Heart left ventricle (tissue), 16 donors: ENCODE measurements at places on chromosomes 1 and 21. TPM values are rescaled to one million over a fixed set of nuclear protein-coding genes. Genes with fewer than 3 reads are reported as not detected.

The NBPF4 gene
- not detected for total RNA-seq

GRCh38 chr21:35991131-35991530 lies 69.2 kb downstream of the SETD4 start:
- no peaks in the 10 kb centered on the region for H3K36me3 ChIP-seq
- H3K4me1 ChIP-seq: no peaks in the 10 kb centered on the region
- H3K27ac ChIP-seq: no peak overlapping the region
- H3K27me3 ChIP-seq: peaks cover 31% of the 10 kb centered on the region

DNA sequence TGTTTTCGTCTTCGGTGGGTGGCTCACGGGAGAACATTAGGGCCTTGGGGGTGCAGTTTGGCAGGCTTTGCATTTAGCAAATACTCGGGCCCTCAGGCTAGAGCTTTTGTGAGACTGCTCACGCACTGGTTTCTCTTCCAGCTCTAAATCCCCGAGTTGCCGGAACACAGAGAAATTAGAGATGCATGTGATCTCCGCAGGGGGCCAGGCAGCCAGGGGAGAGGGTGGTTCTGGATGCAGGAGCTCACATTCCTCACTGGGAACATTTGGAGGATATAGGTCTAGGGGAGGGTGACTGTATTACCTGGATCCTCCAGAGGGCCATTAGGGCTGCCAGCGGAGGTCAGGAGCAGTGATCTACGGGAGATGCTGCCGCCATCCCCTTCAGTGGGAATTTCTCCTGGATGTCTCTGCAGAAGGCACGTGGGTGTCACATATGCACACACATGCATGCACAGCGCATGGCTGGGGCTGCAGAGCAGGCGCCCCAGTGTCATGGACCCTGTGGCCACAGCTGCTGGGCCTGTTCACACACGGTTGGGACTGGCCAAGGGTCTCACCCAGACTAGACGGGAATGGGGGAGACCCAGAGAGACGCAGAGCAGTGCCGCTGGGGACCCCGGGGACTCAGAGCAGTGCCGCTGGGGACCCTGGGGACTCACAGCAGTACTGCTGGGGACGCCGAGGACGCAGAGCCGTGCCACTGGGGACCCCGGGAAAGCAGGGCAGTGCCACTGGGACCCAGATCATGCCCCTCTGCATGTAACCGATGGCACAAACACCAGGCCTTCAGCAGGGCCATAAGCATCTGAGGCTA lies 258.7 kb downstream of the CAMTA1 start:
- no peak overlapping the region for H3K27ac ChIP-seq
- no peaks in the 10 kb centered on the region for H3K27me3 ChIP-seq
- no peaks in the 10 kb centered on the region for H3K36me3 ChIP-seq
- DNase-seq: no peak
- H3K4me1 ChIP-seq: no peaks in the 10 kb centered on the region

The ACTN2 gene
- total RNA-seq: 2,928 TPM

- H3K27me3 ChIP-seq: no peaks in the 10 kb centered on the region
- peak overlapping the region; percentile 73 for H3K27ac ChIP-seq
- peak overlapping the region; percentile 25 for H3K4me3 ChIP-seq
- DNase-seq: peak; percentile 54
Measured at GRCh38 chr1:20666146-20666545, 5.0 kb upstream of the DDOST start.

DNA sequence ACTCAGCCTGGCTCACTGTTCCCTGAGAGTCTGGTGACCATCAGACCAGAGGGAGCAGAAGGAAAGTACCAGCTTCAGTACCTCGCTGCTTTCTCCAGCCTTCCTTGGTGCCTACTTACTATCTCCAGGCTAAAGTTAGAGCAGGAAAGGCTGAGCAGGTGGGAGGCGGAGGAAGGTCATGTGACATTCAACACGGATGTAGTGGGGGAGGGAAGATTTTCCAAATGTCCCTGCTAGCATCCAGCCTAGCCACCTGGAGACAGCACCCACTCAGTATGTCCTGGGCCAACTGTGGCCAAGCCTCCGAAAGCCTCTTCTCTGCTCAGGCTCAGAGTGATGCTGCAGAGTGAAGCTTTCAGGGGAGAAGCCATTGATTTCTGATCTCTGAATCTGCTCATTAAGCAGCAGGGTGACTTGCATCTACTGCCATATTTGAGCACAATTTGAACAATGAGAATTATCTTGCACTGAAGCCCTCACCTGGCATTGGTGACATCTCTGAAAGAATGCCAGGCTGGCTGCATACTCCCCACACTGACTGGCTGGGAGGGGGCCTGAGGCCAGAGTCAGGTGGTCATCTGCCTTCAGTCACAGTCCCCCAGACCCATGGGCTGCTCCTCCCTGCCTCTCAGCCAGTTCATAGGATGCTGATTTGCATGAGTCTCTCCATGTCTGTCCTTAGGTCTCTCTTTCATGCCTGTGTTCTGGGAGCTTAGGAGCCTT lies 86.2 kb downstream of the KCND3 start:
- H3K27me3 ChIP-seq: no peaks in the 10 kb centered on the region
- H3K4me3 ChIP-seq: no peak overlapping the region
- peaks cover 3% of the 10 kb centered on the region for H3K4me1 ChIP-seq
- DNase-seq: no peak
- no peak overlapping the region for H3K27ac ChIP-seq

- no peaks in the 10 kb centered on the region for H3K4me1 ChIP-seq
- no peaks in the 10 kb centered on the region for H3K36me3 ChIP-seq
- H3K27me3 ChIP-seq: no peaks in the 10 kb centered on the region
Measured at GRCh38 chr1:191546803-191547202, 611.5 kb upstream of the RGS18 start.

The KDF1 gene
- total RNA-seq: 0.12 TPM

DNA sequence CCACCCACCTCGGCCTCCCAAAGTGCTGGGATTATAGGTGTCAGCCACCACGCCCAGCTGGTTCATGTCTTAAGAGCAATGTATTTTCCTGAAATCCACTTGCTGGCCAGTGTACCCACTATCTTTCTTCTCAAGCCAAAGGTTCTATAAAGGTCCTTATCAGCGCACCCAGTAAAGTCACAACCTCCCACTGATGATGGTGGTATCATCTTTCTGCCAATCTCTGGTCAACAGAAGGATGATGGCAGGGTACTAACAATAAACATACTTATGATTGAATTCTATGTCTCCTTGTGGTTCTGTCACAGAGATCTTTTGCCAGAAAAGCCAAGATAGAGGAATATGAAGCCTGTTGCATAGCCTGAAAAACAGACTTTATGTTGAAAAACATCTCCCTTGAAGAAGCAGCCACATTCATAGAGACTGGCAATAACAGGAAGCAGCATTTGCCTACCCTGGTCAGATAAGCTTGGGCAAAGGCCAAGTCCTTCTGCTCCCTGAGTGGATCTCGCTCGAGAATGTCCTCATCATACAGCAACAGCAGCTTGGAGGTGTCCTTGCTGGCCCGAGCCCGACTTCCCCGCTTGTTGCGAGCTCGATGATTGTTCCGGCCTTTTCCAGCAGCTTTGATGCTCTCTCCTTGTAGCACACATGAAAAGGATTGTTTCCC lies 73.0 kb downstream of the DAP3 start:
- no peak overlapping the region for H3K4me3 ChIP-seq
- no peak overlapping the region for H3K27ac ChIP-seq
- H3K27me3 ChIP-seq: no peaks in the 10 kb centered on the region
